Caco-2 (cell line): ENCODE measurements at places on chromosomes 6 and 20. TPM values are rescaled to one million over a fixed set of nuclear protein-coding genes. Genes with fewer than 3 reads are reported as not detected.
A peak's percentile ranks its signal among the peaks of the same experiment; 100 is the strongest.

- H3K4me3 ChIP-seq, result no peak overlapping the region
- no peaks in the 10 kb centered on the region for H3K36me3 ChIP-seq
- no peak for DNase-seq
- H3K27ac ChIP-seq, result no peak overlapping the region
Measured at GRCh38 chr20:8151372-8151771, 19.3 kb downstream of the PLCB1 start.

The TPBG gene
- 4.0 and 4.3 TPM in 2 replicates for total RNA-seq

The SLC17A3 gene
- total RNA-seq, result not detected in 2 replicates

The HLA-DQB1 gene
- not detected in 2 replicates for total RNA-seq

- H3K4me1 ChIP-seq, result no peaks in the 10 kb centered on the region; the same call in 1 of the 2 replicates
- no peak for DNase-seq
- no peaks in the 10 kb centered on the region; the same call in 1 of the 2 replicates for H3K36me3 ChIP-seq
- peak overlapping the region; percentile 4 for H3K27ac ChIP-seq
- no peak overlapping the region for H3K4me3 ChIP-seq
Measured at GRCh38 chr20:23244916-23245552, 105.6 kb upstream of the NXT1 start.

GRCh38 chr6:33765368-33765767, 18.7 kb upstream of the IP6K3 start:
- no peaks in the 10 kb centered on the region for H3K36me3 ChIP-seq
- H3K27ac ChIP-seq, result no peak overlapping the region

DNA sequence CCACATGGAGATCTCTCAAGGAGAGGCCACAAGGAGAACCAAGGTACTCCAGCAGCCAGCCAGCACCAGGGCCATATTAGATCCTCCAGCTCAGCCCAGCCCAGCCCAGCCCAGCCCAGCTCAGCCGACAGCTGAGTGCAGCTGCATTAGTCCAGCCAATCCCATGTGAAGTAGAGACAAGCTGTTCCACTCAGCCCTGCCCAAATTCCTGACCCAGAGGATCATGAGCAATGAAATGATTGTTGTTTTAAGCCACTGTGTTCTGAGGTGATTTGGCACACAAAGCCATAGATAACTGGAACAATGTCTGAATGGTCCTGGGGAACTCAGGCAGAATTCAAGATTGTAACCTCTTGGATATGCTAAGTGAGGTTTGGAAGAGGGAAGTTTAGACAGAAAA, 59.5 kb upstream of the BMP2 start:
- no peaks in the 10 kb centered on the region for H3K27me3 ChIP-seq
- peak overlapping the region; percentile 89 for H3K27ac ChIP-seq
- DNase-seq, result peak; percentile 83
- no peak overlapping the region for H3K4me3 ChIP-seq
- peaks cover 92% of the 10 kb centered on the region for H3K4me1 ChIP-seq

The SLC35A1 gene
- total RNA-seq, result 12.3 and 12.7 TPM in 2 replicates
